ENCODE measurements at places on chromosomes 5 and 9.

- no peak for DNase-seq
These were observed 34.4 kb downstream of the MAP1B start for GRCh38 chr5:72141440-72142355.

DNA sequence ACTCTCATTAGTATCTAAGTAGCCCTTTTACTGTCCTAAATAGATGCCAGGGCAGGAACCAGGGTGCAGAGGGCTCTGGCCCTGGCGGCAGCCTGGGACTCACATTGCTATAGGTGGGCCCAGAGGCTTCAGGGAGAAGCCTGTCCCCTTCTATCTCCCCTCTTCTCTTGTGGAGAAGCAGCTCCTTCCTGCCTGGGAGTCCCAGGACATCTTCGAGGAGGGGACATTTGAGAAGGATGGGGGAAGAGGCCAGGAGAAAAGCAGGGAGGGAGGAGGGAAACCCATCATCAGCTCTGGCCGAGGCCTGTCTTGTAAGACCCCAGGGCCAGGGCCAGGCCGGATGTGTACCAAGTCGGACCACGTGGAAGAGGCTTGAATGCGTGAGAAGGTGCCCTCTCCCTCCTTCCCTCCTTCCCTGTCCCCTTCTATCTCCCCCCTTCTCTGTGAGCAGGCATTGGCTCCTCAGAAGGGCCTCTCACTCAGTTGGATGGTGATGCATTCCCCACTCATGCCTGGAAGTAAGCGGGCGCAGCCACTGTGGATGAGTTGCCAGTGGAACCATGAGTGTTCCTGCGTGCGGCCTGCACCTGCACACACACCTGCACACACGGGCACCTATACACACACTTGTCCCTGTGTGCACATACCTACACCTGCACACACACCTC, 20.7 kb upstream of the LPCAT1 start:
- no peak for DNase-seq

DNA sequence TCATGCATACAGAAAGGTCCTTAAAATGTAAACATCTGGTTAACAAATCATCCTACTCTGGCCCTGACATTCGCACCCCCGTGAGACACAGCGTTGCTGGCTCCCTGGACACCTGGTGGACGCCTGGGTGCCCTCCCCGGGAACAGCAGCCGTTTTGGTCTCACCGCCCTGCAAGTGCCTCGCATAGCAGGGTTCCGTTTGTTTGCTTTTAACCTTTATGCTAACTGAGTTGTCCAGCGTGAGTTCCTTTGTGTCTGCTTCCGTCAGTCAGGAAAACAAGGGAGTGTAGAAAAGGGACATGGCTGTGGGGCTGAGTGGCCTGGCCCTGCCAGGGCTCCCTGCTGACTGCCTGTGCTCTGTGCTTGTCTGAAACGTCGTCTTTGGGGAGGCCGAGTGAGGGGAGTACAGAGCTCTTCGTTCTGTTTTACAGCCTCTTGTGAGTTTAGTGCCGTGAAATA, 91.8 kb upstream of the CACNA1B start:
- no peak for DNase-seq

DNA sequence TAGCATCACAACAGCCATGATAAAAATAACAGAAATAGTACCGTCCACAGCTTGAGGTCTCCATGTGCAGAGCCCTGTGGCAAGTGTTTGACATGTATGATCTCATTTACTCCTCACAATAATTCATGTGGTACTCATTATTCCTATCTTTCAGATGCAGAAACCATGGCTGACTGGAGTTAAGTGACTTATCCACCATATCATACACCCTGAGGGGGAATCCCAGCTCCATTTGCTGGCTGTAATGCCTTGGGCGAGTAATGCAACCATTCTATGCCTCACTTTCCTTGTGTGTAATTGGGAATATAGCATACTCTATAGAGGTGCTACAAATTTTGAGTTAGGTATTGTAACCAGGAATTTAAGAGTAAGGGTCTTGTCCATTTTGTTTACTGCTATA, 347.0 kb upstream of the CLINT1 start:
- DNase-seq: no peak

DNA sequence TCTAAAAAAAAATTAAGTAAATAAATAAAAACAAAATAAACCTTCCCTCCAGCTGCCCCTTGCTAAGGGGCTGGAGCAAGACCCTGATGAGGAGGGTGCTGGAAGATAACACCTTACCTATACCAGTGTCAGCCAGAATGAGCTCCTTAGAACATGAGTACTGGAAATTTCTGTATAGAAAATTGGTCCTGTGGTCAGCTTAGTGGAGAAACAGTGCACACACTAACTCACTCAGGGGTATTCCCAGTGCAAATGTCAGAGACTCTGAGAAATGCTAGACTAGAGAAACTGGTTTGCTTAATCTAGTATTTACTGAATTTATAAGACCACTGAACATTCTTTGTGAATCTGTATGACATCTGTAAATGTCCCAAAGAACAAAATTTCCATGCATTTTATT, 62.1 kb upstream of the CTXN3 start:
- no peak for DNase-seq

DNA sequence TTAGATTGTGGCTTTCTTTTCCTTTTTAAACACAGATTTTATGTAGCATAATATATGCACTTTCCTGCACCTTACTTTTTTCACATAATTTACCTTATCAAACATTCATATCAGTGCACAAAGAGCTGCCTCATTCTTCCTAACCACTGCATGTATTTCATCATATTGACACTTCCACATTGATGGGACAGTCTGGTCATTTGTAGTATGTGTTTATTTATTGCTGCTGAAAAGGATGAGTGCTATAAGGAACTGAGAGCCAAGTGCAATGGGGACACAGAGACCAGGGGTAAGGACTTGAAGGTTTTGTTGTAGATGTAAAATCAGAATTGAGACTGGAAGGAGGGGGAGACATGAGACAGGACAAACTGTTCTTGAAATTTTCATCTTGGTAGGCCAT, 193.8 kb downstream of the SMARCA2 start:
- no peak for DNase-seq

- no peak for DNase-seq
These were observed 222.5 kb upstream of the TAS2R1 start for GRCh38 chr5:9852671-9853070.

GRCh38 chr5:141483902-141484301, 928 bp upstream of the PCDHGC4 start:
- DNase-seq: no peak

- DNase-seq: no peak
These were observed 234.7 kb downstream of the MAN2A1 start for GRCh38 chr5:109924237-109925107.

GRCh38 chr5:123665822-123666371, 153.9 kb downstream of the CSNK1G3 start:
- no peak for DNase-seq

- no peak for DNase-seq
These were observed 159.7 kb downstream of the MUSK start for GRCh38 chr9:110828264-110828663.

GRCh38 chr9:127735530-127736185, 564 bp upstream of the TOR2A start:
- no peak for DNase-seq

- DNase-seq: no peak
These were observed 41.0 kb upstream of the TMEM215 start for GRCh38 chr9:32742296-32742695.

GRCh38 chr5:35364350-35364749, 134.1 kb upstream of the PRLR start:
- no peak for DNase-seq

GRCh38 chr9:21392270-21392669, 7.1 kb upstream of the IFNA2 start:
- DNase-seq: no peak

DNA sequence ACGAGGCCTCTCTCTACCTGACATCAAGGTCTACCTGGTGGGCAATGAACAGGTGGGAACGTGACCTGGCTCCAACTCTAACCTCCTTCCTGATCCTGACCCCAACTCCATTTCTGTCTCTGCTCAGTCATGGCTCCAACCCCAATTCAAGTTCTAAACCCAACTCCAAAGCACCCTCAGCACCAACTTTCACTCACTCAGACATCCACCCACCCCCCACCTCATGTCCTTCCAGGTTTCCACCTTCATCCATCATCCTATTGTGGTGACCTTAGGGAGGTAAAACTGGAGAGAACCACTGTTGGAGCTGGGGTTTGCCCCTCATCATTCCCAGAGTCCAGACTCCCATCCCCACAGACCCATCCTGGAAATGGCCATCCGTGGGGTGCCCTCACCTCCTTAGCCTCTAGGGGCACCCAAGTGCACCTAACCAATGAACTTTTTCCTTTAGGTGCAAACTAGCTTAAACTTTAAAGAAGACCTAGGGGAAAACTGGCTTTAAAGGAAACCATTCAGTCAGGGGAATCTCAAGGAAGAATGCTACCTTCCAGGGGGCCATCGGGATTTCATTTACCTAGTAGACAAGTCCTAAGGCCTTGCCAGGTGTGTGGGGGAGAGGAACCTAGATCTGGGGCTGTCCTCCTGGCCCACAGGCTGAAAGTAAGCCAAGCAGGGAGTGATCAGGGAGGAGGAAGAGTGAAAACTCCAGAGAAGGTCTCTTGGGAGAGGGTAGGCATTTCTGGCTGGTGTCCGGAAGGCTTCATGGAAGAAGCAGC, 11.3 kb downstream of the RGS14 start:
- no peak for DNase-seq

GRCh38 chr9:2743937-2744529, 26.7 kb downstream of the KCNV2 start:
- DNase-seq: no peak

DNA sequence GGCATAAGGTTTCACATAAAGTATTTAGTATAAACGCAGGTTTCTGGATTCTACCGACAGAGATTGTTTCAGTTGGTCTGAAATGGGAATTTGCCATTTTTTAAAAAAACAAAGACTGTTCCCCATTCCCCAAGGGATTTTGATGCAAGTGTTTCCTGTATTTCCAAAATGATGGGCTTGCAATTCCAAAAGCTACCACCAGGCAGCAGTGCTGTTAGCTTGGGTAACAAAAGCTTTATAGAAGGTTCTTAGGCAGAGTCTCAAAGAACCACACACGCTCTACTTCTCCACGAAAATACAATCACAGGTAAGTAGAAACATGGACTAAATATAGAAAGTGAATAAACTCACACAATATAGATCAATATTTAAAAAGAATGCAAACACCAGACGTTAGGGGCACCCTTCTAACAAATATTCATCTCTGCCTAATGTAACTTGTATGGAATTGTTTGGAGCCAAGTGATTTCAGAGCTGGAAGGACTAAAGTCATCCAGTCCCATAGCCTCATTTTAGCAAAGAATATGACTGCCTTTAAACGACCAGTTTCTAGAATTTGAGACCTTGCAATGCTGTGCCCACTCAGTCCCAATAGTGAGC, 154.3 kb downstream of the SPOCK1 start:
- peak; percentile 0 for DNase-seq

DNA sequence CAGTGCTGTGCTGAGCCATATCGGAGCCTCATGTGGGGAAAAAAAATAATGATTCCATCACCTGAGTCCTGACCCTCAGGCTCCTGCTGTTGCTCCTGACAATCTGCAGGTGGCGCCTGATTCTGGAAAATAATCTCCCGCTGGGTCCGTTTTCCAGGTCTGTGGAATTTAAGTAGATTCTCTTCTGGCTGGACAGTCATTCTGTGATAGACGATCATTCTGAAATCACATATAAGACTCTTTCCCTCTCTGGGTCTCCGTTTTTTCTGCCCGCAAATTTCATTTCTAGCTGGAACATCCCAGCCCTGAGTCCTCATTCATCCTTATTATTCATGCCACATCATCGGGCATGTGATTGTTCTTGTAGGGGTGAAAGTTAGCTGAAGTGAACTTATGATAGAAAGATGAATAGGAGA, 22.1 kb upstream of the STXBP1 start:
- DNase-seq: peak; percentile 43

GRCh38 chr5:58348996-58349728, 110.7 kb downstream of the PLK2 start:
- DNase-seq: no peak

- no peak for DNase-seq
These were observed 79.2 kb downstream of the AGTPBP1 start for GRCh38 chr9:85662573-85662972.

DNA sequence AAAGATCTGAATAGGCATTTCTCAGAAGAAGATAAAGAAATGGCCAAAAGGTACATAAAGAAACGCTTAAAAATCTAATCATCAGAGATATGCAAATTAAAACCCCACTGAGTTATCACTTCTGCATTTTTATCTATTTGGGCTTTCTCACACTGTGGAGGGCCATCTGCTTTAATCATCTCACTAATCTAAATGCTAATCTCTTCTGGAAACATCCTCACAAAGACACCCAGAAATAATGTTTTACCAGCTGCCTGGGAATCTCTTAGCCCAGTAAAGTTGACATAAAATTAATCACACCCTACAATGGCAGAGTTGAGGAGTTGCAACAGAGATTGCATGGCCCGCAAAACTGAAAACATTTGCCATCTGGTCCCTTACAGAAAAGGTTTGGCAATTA, 407.9 kb upstream of the CYLC2 start:
- no peak for DNase-seq

- no peak for DNase-seq
These were observed 202.2 kb downstream of the RGS3 start for GRCh38 chr9:113665756-113666155.

Data from NCI-H1105 (cell line).